ENCODE measurements at places on chromosomes 11 and 22.

- DNase-seq, result no peak
Observed at GRCh38 chr11:87437133-87437843, 399.6 kb downstream of the TMEM135 start.

GRCh38 chr11:78833237-78833636, 258.6 kb upstream of the NARS2 start:
- DNase-seq, result no peak

DNA sequence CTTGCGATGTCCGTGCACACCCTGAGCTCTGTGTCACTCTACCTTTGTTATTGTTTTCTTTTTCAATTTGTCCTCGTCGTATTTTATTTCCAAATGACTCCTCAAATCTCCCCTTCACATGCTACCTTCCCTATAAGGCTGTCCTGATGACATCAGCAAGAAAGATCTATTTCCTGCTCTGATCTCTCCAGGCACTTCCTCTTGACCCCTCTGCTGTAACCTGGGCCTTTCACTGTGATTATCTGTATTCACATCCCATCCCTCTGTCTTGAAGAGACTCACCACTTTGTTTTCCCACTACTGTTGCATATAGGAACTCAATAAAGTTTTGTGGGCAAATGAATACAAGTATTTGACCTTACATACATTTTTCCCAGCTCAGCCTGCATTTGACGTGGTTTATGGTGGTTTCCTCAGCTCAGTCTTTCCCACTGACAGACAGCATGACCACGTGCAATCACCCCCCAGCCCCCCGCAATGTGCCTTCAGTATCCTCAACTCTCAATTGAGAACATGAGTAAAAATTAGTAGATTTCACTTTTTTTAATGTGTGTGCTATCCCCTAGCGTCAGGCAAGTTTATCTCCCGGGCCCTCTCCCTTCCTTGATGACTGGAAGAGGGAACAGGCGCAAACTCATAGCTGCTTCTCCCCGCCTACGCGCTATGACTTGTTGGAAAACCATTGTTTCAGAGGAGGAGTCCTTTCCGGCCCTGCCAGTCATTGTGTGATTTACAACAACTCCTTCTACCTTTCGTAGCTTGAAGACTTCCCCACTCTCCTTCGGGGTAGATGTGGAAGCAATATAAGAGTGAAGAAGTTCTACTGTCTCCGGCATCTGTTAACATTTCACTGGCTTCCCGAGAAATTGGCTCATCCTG, 498.5 kb downstream of the NTM start:
- DNase-seq, result no peak

- DNase-seq, result no peak
Observed at GRCh38 chr11:90845799-90846198, 623.0 kb upstream of the CHORDC1 start.

- no peak for DNase-seq
Observed at GRCh38 chr11:70155386-70155785, 47.7 kb upstream of the FADD start.

GRCh38 chr11:102824556-102824955, 18.9 kb downstream of the MMP3 start:
- DNase-seq, result no peak

GRCh38 chr11:69074375-69075140, 25.8 kb downstream of the TPCN2 start:
- no peak for DNase-seq

GRCh38 chr22:23896523-23897186, 2.5 kb downstream of the MIF start:
- DNase-seq, result no peak

DNA sequence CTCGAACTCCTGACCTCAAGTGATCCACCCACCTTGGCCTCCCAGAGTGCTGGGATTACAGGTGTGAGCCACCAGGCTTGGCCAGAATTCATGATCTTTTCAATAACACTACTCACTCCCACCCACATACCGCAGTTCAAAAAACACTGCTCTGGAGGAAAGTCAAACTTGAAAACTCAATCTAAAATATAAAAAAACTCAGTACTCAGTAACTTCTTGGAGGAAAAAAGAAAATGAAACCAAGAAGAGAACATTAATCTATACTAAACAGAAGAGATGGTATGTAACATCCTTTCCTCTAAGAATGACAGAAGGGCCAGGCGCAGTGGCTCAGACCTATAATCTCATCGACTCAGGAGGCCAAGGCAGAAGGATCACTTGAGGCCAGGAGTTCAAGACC, 58.3 kb downstream of the MRTFA start:
- DNase-seq, result no peak

- no peak for DNase-seq
Observed at GRCh38 chr11:16380941-16381568, 24.7 kb upstream of the SOX6 start.

DNA sequence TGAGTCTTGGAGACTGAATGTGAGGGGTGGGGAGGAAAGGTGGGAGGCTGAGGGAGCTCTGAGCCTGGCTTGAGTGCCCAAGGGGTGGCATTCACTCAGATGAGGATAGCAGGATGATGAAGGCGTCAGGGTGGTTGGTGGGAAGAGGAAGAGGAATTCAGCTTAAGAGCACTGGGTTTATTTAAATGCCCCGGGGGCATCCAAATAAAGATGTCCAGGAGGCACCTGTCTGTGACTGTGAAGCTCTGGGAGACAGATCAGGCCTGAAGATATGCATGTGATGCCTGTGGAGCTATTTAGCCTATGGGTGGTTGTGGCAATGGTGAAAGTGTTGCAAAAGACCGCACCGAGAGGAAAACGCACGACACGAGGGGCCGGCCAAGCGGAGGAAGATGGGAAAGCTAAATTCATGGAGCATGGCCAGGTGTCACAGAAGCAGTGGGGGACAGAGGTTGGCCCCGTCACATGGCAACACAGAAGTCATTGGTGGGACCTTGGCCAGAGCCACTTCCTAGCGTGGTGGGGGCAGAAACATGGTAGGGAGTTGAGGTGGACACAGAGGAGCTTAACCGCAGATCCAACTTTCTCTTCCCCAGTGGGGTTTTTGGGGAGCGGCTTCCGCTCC, 15.5 kb downstream of the SLC37A2 start:
- DNase-seq, result no peak

- DNase-seq, result peak; percentile 79
Observed at GRCh38 chr11:81497202-81497804, 1236.4 kb downstream of the FAM181B start.

GRCh38 chr11:117538263-117539135, 210.8 kb downstream of the CEP164 start:
- DNase-seq, result no peak
